AG10803 (cell line): ENCODE measurements at places on chromosomes 6 and 20.

GRCh38 chr6:39280247-39280731 lies 33.9 kb downstream of the KCNK17 start:
- DNase-seq: no peak

DNA sequence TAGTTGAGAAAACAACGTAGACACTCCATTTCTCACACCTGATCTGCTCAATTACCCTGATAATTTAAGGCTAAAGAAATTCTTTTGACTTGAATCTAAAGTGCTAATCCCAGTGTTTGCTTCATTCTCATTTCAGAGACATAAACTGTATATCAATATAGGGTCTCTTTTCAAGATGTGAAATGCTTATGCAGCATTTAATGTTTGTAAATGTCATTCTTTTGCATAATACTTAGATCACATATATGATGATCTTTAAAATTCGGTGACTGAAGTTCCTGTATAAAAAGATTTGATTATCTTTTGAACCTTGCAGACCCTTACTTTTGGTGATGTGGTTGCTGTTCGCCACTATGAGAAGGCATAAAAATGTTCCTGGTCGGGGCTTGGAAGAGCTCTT lies 3.9 kb downstream of the FABP7 start:
- DNase-seq: no peak

GRCh38 chr6:116533233-116533957 lies 12.1 kb downstream of the TRAPPC3L start:
- no peak for DNase-seq

GRCh38 chr6:1797801-1798200 lies 188.1 kb downstream of the FOXC1 start:
- peak; percentile 18 for DNase-seq

DNA sequence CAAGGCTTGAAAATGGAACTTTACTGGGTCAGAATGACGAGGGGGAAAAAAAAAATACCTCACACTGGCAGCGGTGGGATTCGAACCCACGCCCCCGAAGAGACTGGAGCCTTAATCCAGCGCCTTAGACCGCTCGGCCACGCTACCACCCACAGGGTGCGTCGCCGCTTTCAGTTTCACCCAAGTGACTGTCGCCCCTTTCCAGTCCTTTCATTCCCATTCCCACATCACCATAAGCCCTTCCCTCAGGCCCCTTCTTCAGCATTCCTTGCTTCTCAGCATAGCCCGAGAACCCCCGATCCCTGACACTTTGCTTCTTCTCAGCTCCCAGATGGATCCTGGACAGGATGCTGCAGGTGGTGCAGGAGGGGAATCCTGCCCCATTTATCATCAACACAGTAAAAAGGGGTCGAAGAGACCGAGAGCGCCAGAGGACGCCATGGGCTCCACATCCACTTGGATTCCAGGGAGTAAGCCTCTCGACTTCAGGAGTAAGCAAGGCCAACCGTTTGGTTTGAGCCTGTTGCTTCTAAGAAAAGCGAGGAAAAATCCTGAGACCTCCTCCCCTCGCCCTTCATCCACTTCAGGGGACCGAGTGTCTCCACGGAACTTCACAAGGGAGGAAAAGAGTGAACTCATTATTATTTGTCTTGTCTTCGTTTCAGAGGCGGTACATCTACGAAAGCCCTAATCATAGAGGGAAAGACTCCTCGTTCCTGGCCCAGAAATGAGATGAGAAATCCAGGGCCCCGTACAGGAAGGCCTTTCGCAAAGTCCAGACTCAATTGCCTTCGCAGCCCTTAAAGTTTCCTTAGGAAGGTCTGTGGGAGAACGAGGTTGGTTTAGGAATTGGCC lies 20.0 kb upstream of the TRIM27 start:
- peak; percentile 78 for DNase-seq

DNA sequence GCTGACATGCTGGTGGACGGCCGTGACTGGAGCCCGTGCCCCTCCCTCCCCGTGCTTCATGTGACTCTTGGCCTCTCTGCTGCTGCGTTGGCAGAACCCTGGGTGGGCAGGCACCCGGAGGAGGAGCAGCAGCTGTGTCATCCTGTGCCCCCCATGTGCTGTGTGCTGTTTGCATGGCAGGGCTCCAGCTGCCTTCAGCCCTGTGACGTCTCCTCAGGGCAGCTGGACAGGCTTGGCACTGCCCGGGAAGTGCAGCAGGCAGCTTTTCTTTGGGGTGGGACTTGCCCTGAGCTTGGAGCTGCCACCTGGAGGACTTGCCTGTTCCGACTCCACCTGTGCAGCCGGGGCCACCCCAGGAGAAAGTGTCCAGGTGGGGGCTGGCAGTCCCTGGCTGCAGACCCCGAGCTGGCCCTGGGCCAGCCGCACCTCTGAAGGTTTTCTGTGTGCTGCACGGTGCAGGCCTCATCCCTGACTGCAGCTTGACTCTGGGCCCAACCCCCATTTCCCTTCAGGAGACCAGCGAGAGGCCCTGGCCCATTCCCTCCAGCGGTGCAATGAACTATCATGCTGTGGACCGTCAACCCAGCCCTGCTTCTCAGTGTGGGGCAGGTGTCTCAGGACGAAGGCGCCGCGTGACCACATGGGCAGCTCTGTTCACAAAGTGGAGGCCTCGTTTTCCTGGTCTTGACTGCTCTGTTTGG lies 8.1 kb downstream of the NPBWR2 start:
- no peak for DNase-seq

DNA sequence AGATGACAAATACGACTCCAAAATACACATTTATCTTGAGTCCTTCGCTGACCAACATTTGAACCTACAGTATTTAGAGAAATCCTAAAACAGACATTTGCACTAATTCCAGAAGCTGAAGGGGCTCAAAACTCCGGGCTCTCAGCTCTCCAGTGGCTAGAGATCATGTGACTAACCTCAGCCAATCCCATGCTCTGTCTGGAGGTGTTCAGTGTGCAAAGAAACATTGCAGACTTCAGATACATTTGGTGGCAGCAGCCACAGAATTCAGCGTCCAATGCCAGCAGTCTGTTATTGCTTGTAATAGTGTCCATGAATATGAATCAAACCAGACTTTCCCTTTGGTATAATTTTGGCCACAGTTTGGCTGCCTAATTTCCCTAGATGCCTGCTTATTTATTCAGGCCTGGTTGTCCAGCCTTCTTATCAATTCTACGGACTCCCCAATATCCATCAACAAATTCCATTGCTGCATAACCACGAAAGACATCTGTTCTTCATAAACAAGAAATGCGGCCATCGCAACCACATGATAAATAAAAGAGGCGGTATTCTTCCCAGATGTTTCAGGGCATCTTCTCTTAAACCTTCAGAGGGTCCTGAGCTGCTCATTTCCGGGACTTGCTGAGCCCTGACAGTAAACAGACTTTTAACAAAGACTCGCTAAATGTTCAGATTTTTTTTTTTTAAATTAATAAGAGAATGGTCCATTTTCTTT lies 14.5 kb upstream of the CYP24A1 start:
- DNase-seq: peak; percentile 65

DNA sequence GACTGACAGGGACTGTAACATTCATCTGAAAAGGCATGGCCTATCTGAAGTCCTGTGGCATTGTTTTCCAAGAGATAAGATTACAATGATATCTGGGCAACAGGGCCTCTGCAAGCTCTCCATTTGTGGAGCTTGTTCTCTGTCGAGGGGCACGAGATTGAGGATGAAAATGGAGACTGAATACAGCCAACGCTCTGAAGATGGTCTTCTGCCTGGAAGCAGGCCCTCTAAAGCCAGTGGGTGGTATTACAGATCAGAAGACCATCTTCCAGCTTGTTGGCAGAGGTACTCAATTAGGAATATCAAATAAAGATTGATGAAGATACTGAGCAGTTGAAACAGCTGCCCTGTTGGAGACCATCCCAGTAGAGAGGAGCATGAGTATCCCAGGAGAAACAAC lies 288.2 kb downstream of the CENPW start:
- DNase-seq: no peak

GRCh38 chr6:41561416-41561815 lies 15.2 kb downstream of the FOXP4 start:
- DNase-seq: no peak

DNA sequence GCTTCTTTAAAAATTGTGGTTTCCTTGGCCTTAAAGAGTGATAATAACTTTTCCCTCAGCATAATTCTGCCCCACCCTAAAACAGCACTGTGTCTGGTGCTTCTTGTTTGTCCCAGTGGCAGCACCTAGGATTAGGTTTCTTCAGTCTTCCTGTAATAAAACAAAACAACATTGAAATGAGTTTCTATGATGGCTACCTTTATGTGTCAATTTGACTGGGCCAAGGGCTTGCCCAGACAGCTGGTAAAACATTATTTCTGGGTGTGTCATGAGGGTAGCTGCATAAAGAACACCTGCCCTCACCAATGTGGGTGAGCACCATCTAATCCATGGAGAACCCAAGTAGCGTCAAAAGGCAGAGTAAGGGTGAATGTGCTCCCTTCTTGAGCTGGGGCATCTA lies 117.8 kb downstream of the QRSL1 start:
- no peak for DNase-seq

- no peak for DNase-seq
Observed at GRCh38 chr6:80179695-80180094, 73.2 kb downstream of the BCKDHB start.

DNA sequence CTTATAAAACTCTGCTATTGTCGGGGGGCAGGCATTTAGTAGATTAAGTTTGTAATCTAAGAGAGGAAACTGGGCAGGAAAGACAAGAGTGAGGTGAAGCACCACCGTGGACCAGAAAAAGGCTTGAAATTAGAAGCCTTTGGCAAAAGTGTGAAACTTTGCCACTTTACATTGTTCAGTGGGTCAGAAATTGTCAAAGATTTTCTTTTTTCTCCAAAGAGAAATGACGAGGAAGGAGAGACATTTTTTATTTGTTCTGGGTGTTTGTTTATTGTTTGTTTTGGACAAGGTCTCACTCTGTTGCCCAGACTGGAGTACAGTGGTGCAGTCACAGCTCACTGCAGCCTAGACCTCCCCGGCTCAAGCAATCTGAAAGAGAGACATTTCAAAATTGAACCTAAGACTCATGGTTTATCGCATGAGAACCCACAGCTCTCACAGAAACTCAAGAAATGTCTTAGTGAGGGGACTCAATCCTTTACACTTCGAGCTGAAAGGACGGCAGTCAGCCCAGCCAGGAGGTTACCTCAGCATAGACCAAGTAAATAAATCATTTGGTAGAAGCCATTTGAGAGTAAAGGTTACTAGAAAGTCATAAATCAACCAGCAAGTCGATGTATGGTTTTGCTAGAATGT lies 262.8 kb upstream of the TAB2 start:
- no peak for DNase-seq

DNA sequence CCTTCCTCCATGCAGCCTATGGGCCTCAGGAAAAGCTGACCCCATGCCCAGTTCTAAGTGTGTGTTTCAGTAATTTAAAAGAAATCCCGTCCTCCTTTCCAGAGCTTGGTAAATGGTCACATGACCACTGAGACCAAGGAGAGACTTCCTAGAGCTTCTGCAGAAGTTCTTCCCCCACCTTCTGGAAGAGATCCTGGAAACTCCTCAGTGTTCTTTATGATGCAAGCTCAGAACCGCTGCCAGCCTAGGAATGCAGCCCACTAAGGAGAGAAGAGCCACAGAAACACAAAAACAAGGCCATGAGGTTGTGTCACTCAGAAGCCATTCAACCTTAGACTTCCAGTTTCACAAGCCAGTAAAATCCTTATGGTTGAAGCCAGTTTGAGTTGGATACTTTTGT lies 348.4 kb downstream of the TPBG start:
- DNase-seq: peak; percentile 87

- peak; percentile 48 for DNase-seq
Observed at GRCh38 chr6:152948150-152948768, 34.6 kb downstream of the FBXO5 start.

GRCh38 chr6:168916576-168917211 lies 337.0 kb downstream of the THBS2 start:
- peak; percentile 82 for DNase-seq

GRCh38 chr6:3566812-3567211 lies 110.0 kb upstream of the SLC22A23 start:
- DNase-seq: peak; percentile 47

- DNase-seq: peak; percentile 77
Observed at GRCh38 chr20:47929368-47930115, 144.3 kb upstream of the SULF2 start.

- no peak for DNase-seq
Observed at GRCh38 chr20:57781901-57782300, 72.1 kb upstream of the PMEPA1 start.

DNA sequence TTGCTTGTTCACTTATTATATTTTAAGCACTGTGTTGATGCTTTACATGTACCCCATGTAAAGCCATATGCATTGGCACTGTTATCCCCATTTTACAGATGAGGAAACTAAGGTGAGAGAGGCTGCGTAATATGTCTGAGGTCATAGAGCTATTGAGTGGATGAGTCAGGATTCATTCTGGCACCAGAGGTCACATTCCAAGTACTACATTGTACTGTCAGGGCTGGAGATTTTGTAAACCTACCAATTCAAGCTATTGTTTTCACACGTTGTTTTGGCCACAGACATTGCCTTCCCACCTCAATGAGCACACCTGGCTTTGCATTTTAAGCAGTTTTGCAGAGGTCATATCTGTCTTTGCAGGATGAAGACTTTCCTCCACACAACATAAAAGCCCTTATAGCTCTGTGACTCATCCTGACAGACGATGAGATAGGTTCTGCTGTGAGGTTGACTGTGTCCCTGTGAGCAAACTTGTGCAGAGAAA lies 33.2 kb downstream of the ANKS1A start:
- peak; percentile 62 for DNase-seq

GRCh38 chr6:89574910-89575561 lies 63.5 kb downstream of the LYRM2 start:
- no peak for DNase-seq

DNA sequence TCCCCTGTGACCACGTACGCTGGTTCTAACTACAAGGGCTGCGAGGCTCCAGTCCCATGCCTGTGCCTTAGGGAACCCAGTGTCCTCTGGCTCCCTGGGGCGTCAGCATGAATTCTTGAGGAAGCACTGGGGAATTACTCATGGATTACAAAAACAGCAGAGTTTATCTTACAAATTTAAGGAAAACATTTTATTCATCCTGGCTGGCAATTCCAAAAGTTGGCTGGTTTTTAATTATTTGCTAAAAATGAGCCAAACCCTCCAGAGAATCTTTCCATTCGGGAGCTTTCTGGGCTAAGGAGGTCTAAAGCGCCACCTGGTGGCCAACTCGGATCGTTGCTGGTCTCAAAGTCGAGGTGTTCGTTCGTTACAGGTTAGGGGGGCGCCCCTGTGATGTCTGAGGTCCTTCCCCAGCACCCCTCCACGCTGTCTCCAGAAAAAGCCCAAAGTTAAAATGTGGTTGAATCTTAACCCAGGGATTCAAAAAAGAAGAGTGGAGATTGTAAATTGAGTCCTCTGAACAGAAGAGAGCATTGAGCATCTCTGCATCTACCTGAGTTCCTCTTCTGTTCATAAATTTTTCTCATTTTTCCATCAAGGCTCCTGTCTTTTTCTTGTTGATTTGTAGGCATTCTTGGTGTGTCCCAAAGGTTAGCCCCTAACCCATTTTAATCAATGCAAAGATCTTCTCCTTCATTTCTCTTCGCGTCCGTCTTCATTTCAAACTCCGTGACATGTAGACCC lies 99.4 kb downstream of the BFSP1 start:
- peak; percentile 62 for DNase-seq
